Foreskin keratinocyte (primary cell): ENCODE measurements at places on chromosomes 13 and 19. TPM values are rescaled to one million over a fixed set of nuclear protein-coding genes. Genes with fewer than 3 reads are reported as not detected.

- DNase-seq, result no peak
Observed at GRCh38 chr19:3707868-3708206, 347 bp upstream of the TJP3 start.

The FGF9 gene
- polyA plus RNA-seq, result not detected in 2 replicates

The ZIC2 gene
- polyA plus RNA-seq, result not detected in 2 replicates

DNA sequence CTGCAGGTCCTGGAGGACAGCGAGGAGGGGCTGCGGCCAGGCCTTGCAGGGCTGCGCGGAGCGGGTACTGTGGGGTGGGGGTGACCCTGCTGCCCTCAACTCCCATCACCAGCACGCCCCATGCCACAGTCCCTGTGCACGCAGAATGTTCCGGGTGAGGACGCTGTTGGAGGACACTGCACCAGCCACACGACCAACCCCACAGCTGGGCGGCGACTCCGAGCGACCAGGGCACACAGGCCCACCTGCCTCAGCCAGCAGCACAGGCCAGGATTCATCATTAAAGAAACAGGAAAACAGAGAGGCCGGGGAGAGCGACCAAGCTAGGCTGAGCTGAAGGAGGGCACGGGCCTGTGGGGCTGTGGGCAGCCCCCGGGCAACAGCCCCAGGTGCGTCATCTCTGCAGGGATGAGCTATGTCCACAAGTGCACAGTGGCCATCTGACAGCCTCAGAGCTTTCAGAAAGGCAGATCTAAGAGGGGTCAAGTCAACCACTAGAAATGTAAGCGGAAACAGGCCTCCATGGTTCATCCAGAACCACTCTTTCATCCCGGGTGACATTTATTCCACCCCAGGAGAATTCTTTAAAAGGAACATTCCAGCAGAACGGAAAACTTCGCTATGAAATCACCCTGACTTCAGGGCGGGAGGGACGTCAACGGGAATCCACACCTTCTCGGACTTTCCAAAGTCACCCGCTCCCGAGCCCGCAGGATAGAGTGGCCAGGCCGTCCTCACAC lies 1.5 kb downstream of the GAS6 start:
- peak; percentile 44 for DNase-seq

DNA sequence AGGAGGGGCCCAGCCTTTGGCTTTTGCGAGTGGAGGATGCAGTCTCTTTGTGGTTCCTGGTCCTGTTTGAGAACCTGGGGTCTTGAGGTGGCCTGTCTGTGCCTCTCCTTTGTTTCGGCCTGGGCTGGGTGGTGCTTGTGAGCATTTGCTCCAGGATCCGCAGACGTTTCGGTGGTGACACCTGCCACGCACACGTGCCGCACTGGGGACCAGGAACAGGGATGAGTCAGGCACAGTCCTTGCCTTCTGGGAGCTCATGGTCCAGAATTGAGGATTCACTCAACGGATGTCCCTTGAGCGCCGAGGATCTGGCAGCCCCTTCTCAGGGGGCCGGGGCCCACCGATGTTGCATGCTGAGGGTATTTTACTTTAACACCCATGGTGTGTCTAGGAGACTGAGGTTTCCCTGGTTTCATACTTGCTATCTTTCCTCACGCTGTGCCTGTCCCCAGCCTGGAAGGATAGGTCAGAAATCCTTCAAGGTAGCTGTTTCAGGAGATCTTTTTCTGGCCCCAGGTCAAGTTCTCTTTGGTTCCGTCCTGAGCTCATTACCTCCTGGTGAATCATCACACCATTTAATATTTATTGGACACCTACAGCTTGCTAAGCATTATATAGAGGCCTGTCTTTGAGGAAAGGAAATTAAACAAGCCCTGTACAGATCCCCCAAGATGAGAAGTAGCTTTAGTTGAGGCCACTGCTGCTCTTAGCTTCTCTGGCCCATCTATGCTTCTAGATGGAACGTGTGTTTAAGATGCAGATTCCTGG lies 5.1 kb downstream of the HDGFL2 start:
- DNase-seq, result no peak

DNA sequence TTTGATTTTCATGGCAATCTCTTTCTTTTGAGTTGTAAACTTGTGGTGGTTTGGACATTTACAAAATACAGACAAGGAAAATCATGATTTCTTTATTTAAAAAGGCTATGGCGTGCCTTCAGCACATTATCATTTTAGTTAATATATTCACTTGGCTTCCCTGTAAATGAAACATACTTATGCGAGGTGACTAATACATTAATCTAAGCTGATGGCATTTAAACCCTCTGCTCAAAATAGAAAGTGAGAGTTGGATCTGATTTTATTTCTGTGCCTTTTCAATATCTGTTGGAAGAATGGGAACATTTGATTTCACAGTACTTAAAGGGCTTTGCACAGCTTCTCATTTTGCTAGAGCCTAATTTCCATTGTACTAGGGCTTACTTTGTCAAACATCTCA lies 289.8 kb downstream of the MTUS2 start:
- DNase-seq, result no peak

The GRIN2D gene
- polyA plus RNA-seq, result 0.26 and 0.41 TPM in 2 replicates

GRCh38 chr13:49499889-49500660 lies 4.3 kb downstream of the PHF11 start:
- no peak for DNase-seq

DNA sequence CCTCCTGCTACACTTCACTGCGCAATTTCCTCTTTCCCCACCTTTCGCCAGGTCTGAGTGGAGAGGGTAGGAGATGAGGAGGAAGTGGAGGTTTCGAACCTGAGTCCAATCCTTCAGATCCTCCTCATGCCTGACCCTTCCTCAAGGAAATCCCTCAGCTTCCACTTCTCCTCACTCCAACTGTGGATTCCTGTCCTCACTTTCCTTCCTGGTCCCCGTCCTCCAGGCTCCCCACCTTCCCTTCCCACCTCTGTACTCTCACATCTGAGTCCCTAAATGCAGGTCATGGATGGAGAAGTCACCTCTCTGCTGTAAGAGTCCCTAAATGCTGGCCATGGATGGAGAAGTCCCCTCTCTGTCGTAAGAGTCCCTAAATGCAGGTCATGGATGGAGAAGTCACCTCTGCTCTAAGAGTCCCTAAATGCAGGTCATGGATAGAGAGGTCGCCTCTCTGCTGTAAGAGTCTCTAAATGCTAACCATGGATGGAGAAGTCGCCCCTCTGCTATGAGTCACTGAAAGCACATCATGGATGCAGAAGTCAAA lies 3.1 kb downstream of the TMEM86B start:
- no peak for DNase-seq

DNA sequence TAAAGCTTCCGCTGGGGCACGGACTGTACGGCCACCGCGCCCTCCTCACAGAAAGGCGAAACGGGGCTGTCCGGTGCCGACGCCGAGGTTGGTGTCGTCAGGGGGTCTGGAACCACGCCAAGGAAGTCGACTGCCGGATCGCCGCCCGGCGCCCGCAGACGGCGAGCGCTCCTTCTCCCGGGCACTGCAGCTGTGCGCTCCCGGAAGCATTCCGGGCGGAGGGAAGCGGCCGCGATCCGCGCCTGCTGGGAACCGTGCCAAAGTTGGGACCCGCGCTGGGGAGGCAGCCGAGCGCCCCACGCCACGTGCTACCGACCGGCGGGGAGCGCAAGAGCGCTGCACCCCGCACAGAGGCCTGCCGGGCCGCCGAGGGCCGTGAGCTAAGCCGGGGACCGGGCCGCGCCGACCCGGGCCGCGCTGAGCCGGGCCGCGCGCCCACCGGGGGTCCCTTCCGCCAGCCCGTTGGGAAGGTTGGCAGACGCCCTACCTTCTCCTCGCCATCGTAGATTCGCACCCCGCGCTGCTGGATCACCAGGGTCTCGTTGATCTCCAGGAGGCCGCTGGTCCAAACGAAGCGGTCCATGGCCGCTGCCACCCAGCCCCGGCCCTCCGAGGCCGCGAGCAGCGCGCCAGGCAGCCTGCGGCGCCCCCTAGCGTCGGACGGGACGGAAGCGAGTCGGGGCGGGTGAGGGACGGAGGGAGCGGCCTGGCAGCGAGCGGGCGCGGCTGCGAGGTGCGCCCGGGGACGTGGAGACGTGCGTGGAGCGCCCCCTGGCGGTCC lies at the start of gene VPS36:
VPS36 (minus strand) TSS at position 623 of the 781 bp plus-strand sequence; CDS start at position 583, 40 bp downstream.
- peak; percentile 80 for DNase-seq

The GZMM gene
- polyA plus RNA-seq, result 0.10 TPM in 1 of 2 replicates, not detected in the other

- no peak for DNase-seq
Observed at GRCh38 chr13:49466292-49466838, 22.3 kb downstream of the SETDB2 start.

GRCh38 chr13:62997696-62998095 lies 1582.0 kb upstream of the PCDH20 start:
- no peak for DNase-seq

The EFNB2 gene
- 21.9 and 23.7 TPM in 2 replicates for polyA plus RNA-seq

DNA sequence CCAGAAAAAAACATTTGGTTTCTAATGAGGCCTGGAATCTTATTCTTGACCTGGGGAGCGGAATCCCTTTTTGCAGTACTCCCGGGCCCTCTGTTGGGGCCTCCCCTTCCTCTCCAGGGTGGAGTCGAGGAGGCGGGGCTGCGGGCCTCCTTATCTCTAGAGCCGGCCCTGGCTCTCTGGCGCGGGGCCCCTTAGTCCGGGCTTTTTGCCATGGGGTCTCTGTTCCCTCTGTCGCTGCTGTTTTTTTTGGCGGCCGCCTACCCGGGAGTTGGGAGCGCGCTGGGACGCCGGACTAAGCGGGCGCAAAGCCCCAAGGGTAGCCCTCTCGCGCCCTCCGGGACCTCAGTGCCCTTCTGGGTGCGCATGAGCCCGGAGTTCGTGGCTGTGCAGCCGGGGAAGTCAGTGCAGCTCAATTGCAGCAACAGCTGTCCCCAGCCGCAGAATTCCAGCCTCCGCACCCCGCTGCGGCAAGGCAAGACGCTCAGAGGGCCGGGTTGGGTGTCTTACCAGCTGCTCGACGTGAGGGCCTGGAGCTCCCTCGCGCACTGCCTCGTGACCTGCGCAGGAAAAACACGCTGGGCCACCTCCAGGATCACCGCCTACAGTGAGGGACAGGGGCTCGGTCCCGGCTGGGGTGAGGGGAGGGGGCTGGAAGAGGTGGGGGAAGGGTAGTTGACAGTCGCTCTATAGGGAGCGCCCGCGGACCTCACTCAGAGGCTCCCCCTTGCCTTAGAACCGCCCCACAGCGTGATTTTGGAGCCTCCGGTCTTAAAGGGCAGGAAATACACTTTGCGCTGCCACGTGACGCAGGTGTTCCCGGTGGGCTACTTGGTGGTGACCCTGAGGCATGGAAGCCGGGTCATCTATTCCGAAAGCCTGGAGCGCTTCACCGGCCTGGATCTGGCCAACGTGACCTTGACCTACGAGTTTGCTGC lies at the start of gene ICAM4:
ICAM4 (plus strand) TSS at position 153 of the 935 bp plus-strand sequence; CDS start at position 211, 58 bp downstream.
- no peak for DNase-seq

The SYDE1 gene
- 9.6 and 11.4 TPM in 2 replicates for polyA plus RNA-seq

- peak; percentile 25 for DNase-seq
Observed at GRCh38 chr19:39792999-39793546, 14.4 kb downstream of the LEUTX start.

- peak; percentile 20 for DNase-seq
Observed at GRCh38 chr13:45331123-45331619, 9.8 kb downstream of the TPT1 start.

DNA sequence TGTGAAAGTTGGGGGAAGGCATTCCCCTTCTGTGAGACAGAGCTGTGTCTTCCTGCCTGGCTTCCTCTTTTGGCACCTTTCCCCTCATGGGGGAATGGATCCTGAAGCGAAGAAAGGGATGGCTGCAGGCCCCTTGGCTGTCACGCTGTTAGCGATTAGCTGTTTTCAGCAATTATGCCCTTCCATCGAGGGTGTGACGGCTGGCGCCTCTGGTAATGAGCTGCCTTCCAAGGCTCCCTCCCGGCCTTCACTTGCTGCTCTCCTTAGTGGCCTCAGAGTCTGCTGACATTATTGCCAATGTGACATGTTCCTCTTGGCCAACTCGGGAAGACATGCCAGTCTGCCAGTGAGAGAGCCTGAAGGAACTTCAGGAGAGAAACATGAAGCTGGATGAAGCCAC lies 162.1 kb downstream of the ZIC5 start:
- no peak for DNase-seq

The NACC1 gene
- 32.9 and 36.7 TPM in 2 replicates for polyA plus RNA-seq

The TICAM1 gene
- 24.4 and 26.4 TPM in 2 replicates for polyA plus RNA-seq

GRCh38 chr13:102700088-102701031 lies 5.5 kb upstream of the METTL21C start:
- no peak for DNase-seq

- DNase-seq, result no peak
Observed at GRCh38 chr13:75186379-75186778, 295.6 kb downstream of the TBC1D4 start.

GRCh38 chr13:24165746-24166145 lies 5.2 kb downstream of the SPATA13 start:
- DNase-seq, result no peak

GRCh38 chr19:56933014-56933705 lies 92.6 kb upstream of the PEG3 start:
- DNase-seq, result no peak

DNA sequence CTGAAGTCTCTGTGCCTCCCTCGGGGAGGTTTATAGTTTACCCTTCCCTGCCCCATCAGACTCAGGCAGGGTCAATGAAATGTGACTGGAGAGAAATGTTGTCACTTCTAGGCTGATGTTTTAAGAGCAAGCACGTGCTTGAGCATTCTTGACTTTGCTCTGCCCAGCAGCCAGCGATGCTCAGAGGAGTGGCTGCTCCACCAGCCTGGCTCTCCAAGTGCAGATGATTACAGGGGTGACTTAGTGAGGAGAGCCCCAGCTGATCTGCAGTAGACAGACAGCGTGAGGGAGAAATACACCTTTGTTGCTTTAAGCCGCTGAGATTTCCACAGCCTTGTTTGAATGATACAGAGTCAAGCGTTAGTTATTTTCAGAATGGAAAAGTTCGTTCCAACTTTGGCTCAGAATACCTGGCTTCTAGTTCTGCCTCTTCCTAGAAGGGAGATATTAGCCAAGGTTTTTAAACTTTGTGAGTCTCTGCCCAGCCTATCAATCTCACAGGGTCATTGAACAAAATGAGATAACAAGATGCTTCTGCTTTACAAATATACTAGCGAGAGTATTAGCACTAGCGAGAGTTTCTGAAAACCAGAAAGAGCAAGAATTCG lies 143.6 kb downstream of the OXGR1 start:
- no peak for DNase-seq

GRCh38 chr19:12695997-12696365 lies 450 bp downstream of the FBXW9 start:
- no peak for DNase-seq

- DNase-seq, result no peak
Observed at GRCh38 chr13:80572923-80573316, 232.0 kb upstream of the SPRY2 start.

DNA sequence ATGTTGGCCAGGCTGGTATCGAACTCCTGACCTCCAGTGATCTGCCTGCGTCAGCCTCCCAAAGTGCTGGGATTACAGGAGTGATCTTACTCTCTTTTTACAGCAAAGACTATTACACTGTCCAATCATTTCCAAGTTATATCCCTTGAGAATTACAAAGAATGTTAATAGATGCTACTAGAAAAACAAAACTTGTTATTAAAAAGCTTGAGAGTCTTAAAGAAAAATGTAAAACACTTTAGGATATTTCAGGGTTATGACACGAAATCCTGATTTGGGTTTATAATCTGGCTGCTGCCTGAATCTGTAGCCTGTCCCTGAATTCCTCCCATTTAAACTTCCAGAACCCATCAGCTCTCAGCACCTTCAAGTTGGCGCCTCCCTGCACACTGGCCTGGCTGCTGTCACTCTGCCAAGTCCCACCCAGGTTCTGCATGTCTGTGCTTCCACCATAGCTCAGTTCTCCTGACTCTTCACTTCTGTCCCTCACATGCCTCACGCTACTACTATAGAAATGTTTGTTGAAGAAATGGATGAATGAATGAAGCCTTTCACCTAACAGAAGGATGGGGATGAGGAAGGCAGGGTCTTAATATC lies 55.8 kb upstream of the RFXAP start:
- no peak for DNase-seq
